Stimulated activated CD8-positive, alpha-beta memory T cell treated with anti-CD3 and anti-CD28 coated beads, Interleukin-2, amount 100 ng/mL, for 1 hour (primary cell): ENCODE measurements at places on chromosomes 5 and 9.

GRCh38 chr5:141135030-141135717, at the start of gene PCDHB5:
PCDHB5 (plus strand) TSS chr5:141135206; CDS start chr5:141135435, 229 bp downstream.
- DNase-seq = no peak

GRCh38 chr9:115637661-115638060, 515.9 kb upstream of the PAPPA start:
- DNase-seq = no peak

DNA sequence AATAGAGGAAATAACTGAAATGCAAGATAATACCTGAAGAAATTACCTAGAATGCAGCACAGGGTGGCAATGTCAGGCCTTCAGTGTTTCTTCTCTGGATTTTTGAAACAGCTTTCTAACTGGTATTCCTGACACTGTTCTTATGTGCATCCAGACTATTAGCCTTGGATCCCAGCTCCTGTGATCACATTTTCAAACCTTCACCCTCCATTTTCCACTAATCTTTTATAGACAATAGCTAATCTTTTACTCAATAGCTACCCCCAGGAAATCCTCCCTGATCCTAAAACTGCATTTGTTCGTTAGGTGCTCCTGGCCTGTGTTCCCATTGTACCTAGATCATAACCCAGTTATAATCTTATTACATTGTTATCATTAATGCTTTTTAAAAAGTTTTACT, 101.5 kb upstream of the DHFR start:
- no peak for DNase-seq

DNA sequence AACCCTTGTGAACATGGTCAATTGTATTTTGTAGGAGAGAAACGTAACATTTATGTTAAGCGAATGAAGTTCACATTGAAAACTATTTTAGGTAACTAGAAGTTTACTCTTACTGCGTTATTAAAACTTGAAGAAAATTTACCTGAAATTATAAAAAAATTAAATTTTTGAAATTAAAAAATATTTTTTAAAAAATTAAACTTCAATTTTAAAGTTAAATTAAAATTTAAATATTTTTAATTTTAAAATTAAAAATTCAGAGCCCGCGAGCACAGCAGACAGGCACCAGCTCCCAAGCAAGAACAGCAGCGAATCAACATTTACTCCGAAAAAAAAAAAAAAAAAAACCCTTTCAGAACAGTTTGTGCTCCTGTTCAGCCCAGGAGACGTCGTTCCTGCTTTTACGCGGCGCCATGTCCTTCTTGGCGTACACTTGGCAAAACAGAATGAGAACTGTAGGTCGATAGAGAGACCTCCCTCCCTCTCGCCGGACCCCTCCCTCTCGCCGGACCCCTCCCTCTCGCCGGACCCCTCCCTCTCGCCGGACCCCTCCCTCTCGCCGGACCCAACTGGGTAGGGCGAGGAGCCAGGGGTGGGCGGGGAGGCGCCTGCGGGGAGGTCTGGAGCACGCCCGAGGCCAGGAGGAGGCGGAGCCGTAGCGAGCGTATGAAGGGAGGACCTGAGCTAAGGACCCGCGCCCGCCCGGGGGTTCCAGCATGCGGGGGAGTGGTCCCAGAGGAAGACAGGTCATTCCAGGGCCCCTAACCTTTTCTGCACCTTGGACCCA, 235.8 kb downstream of the ROR2 start:
- DNase-seq = no peak

DNA sequence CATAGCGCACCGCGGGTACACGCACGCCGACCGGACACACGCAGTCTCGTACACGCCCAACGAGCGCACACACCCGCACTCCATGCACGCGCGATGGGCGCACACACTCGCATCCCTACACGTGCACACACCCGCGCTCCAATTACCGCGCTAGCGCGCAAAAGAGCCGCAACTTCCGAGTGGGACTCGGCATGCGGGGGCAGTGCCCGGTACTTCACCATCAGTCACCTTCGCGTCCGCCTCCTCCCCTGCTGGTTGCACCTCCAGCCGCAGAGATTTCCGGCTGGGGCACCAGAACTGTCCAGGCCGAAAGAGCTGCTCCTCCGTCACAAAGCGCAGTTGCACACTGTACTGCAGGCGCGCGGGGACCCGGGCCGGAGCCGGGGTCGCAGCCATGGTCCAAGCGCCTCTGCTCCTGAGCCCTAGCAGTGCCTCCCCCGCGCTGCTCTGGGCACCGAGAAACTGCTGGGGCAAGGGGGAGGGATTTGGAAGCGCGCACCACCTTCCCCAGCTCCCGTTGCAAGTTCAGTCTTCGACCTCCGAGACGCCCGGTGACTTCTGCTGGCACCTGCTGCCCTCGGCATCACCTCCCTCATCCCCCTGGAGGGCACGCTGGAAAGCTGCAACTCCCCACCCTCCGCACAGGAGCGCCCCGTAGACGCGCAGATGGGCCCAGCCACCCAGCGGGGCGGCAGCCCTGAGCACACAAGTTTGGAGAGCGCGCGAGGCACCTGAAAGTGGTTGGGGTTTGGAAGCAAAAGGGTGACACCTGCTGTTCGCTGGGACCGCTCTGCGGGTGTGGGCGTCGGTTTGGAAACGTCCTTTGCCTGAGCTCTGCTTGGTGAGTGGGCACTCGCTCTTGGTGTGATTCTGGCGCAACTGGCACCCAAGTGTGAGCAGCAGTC, 337.4 kb upstream of the PUM3 start:
- peak; percentile 5 for DNase-seq

GRCh38 chr5:109034306-109034705, 286.6 kb downstream of the FER start:
- DNase-seq = no peak

DNA sequence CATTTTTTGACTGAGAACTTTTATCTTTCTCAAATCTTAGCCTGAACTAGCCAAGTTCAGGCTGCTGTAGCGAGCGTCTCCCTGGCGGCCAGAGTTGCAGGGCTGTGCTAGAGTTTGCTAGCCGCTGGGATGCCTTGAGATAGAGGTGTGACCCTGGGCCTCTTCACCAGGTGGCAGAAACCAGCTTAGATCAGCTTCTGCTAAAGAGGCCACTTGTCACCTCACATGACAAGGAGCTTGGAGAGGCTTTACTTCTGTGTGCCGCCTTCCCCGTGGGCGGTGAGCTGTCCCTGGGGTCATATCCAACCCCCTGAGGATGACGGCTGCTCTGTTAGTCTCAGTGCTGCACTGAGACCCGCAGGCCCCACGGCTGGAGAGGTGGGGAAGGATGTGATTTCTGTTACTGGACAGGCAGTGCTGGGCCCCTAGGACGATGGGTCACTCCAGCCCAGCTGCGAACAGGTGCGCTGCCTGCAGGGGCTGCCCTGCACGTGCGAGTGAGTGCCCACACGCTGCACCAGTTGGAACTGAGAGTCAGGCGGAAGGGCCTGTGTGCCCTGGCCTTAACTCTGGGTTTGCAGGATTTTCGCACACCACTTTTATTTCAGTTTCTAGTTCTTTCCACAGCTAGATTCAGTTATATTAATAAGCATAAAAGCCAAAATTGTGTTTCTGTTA, 63.8 kb downstream of the EHMT1 start:
- DNase-seq = no peak

- DNase-seq = no peak
Measured at GRCh38 chr5:172170251-172170701, 17.7 kb downstream of the STK10 start.

DNA sequence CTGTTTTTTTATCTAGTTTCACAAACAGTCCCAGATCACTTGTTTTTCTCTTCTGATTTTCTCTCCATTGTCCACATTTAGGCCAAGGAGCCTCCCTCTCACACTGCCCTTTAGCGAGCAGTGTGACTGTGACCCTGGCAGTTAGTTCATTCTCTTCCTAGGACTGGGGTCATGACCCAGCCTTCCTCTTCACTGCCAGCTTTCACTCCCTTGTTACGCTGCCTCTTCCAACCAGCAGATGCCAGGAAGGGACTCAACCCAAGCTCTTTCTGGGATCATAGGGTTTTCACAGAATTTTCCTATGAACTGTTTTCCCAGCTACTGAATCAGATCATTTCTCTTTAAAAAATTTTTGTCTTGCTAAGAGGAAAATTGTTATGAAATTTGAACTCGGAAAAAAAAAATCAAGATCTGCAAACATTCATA, 70.9 kb downstream of the LMNB1 start:
- no peak for DNase-seq

GRCh38 chr5:62509806-62510205, 68.8 kb upstream of the LRRC70 start:
- no peak for DNase-seq

DNA sequence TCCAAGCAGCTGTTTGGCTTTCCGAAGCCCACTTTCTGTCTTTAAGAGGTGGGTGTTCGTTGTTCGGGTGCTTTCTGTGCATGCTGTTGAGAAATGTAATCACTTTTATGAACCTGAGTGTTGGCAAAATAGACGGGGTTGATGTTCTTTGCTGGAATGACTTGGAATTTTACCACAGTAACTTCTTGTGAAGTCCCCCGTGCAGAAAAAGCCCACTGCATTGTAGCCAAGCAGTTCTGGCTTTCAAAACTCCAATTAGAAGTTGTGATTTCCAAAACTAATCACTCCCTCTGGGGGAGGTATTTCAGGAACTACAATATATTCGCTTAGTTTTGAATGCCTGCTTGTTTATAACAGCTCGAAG, 111.1 kb downstream of the PAM start:
- DNase-seq = no peak

DNA sequence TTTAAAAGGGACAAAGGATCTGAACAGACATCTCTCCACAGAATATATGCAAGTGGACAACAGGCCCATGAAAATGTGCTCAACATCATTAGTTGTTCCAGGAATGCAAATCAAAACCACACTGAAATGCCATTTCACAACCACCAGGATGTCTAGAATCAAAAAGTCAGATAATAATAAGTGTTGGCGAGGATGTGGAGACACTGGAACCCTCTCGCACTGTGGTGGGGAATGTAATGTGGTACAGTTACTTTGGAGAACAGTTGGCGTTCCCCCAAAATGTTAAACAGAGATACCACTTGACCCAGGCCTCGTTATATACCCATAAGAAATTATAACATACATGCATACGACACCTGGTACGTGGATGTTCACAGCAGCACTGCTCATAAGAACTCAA, 38.6 kb downstream of the SARDH start:
- DNase-seq = no peak
